ENCODE measurements at places on chromosomes 2 and 18.

DNA sequence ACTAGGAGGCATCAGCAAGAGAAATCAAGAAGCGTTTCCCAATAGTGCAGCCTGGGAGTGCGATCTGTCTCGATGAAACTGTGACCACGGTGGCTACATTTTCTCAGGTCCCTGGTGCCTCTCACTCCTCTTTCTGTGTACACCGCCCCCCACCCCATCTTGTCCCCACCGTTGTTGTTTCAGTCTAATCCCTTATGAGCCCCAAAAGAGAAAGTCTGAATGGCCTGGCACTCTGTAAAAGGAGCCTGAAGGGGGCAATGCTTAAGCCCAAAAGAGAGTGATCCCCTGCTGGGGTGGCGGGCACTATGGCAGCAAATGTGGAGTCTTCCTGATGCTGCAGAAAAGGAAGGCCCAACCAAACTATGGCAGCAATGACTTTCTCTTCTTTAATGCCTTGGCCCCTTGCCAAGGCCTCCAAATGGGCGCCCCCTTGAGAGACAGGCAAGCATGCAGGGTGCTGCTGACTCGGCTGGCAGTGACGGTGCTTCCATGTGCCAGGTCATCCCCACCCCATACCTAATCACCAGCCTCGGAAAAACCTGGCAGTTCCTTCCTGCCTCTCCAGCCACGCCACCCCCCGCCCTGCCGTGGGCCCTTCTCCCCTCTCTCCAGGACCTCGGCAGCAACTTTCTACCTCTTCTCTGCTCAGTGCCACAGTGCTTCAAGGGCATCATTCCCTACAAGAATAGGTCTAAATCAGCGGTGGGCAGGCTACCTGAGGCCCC lies 123.0 kb downstream of the CYP26B1 start:
- DNase-seq, result no peak

DNA sequence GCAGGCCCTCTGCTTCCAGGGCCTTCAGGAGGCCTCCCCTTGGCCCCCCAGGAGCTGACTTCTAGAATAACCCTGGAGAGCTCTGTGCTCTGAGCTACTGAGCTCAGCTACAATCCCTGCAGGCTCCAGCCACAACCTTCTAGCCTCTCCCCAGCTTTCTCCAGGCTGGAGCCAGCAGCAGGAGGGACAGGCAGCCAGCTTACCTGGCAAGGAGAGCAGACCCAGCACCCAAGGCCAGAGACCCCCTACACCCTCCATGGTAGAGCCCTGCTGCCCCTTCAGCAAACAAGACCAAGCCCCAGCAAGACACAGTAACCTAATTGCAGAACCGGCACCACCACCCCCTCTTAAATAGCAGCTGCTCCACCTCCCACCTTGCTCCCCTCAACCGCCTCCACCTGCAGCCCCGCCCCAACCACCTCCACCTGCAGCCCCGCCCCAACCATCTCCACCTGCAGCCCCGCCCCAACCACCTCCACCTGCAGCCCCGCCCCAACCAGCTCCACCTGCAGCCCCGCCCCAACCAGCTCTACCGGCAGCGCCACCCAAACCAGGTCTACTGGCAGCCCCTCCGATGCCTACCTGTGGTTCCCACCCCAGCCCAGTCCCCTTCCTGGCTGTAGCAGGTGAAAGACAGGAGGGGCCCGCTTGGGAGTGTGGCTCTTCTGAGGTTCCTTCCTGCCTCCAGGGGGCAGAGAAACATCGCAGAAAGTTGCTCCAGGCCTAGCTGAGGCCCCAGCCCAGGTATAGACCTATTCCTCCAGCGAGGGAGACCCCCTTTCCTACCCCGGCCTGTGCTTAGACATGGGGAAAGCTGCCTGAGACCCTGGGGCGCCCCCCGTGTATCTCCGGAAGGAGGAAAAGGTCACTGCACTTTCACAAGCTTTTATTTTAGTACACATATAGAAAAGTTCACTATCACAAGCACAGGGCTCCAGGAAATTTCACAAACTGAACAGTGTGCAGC lies at the start of gene ASTL:
Gene ASTL, minus strand, starts transcription at position 324 of the 967 bp plus-strand sequence. Its CDS starts 66 bp downstream, at position 258.
- DNase-seq, result peak; percentile 58

- DNase-seq, result no peak
Observed at GRCh38 chr2:136286423-136286822, 168.5 kb upstream of the CXCR4 start.

DNA sequence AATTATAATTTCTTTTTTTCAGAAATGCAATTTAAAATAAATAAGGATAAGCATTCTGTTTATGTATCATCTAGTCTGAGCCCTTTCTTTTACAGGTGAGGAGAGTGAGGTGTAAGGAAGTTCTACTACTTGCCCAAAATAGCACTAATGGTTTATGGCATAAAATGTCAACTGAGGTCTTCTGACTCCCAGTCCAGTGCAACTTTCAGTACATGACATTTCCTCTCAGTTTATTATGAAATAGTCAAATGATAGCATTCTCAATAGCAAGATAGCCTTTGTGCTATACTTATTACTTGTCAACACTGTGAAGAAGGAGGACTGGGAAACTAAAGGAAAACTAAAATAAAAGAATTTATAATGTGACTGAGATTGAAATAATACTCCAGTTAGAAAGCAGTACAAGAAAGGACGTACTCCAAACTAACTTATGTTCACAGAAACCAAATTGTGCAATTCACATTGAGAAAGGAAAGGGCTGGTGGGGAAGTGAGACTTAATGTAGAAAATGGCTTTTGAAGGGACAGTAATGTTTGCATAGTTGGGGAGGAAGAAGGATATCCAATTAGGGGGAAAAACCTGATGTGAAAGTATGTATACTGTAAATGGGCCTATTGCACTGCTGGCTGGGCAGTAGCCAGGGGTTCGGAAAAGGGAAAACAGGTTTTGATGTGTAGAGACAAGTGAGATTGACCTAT lies 166.7 kb upstream of the ZEB2 start:
- no peak for DNase-seq

GRCh38 chr18:56307354-56308170 lies 330.8 kb downstream of the TXNL1 start:
- DNase-seq, result no peak

DNA sequence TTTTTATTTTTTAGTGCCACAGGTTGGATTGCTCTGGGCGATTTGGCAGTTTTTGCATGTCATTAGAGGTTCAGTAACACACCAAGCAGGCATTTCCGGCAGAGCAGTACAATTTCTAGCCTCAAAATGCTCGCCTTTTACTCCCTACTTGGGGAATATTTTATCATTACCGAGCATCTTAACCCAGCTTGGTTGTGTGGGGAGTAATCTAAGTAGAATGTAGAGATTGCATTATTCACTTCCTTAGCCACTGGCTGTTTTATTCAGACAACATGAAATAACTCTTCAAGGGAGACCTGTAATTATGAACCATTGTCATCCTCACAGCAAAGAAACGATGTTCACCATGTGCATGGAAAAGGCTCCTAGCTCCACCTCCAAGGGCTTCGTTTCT lies 13.1 kb downstream of the GRP start:
- no peak for DNase-seq
